ENCODE measurements at places on chromosomes 6 and 20.

DNA sequence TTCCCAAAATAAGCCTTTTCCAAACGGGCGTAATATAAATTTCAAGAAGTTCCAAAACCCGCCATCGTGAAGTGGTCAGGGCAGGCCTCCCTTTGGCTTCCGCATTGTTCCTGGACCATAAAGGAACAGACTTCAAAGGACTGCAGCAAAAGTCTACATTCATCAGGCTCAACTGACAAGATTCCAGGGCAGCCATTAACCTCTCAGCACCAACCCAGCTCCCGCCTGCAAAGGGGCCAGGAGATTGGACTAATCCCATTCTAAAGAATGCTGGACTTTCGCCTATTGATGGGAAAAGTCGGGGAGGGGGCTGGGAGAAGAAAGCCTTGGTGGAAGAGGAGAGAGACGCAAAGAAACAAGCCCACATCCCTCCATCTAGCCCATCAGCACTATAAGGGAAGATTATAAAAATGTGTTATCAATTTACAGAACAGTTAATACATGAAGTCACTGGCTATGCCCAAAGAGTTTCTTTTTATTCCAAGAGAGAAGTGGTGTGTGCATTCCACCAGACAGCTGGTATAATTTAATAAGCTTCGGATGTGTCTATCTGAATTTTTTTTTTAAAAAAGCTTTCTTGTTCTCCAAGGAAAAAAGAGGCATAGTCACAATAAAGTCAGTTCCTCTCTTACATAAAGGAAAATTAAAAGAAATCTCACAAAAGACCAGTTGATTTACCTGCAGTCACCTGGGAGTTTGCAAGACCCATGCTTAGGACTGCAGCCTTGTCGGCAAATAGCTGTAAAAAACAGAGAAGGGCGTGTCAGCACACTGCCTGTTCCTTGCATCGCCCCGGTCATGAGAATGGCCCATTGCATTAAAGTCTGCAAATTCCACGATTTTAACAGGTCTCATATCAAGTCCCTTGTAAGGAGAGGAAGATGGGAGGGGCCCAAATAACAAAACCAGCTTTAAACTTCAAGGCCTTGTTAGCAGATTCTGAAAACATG, 17.8 kb downstream of the JAG1 start:
- DNase-seq: no peak

DNA sequence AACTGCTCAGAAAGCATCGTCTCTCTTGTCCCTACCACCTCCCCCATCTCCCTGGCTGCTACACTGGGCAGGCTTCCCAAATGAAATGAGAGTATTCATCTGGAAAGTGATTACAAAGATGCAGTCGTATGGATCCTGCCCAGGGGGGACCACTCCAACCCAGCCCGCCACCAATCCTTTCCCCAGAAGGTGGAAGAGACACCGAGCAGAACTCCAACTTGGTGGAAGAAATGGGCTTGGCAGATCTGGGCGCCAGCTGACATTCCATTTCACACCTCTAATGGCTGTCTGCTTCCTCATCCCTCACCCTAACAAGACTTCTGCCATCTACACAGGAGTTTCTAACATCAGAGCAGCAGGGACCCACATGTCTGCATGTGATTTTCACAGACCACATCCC, 12.7 kb downstream of the PKHD1 start:
- no peak for DNase-seq

DNA sequence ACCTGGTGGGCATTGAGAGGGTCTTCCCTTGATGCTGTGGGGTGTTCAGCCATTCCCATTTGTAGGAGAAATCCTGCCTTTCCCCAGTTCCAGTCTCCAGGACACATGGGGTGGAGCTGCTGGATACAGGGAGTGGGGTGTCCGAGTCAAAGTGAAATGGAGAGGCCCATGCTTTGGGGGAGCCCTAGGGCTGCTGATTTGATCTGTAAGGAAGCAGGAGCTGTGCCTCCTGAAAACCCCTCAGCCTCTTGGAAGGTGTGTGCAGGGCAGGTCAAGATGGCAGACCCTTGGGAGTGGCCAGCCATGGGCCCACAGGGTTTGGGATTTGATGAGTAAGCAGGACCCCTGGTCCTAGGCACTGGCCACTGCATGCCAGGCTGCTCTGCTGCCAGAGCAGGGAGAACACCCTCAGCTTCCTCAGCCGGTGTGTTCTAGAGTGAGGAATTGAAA, 82.0 kb downstream of the SERAC1 start:
- no peak for DNase-seq

- no peak for DNase-seq
These were observed 38.7 kb upstream of the REV3L start for GRCh38 chr6:111521497-111522270.

DNA sequence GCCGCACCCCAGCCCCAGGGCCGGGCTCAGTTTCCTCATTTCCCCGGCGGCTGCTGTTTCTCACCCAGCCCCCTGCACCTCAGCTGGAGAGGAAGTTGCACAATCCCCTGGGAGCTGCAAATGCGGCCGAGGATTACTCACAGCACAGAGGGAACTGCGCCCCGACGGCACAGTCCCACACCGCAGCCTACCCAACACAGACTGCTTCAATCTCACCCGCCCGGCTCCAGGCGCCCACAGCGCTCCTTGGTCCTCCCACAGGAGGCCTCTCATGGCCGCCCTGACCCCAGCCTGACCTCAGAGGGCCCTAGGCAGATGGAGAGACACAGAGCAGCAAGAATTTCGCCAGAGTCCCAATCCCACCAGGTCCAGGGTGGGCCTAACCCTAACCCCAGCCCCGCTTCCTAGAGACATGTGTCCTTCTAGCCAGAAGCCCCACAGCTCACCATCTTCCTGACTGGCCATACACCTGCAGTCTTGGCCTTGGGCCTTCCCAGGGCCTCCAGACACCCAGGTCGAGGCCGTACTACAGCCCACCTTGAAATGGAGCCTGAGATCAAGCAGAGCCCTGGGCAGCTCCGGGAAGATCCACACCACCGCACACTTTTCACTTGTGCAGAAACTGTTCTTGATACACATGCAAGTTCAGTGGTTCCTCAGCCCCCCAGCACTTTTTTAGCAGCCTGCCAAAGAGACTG, 11.7 kb downstream of the TFEB start:
- DNase-seq: no peak

GRCh38 chr6:45808042-45808645, 207.5 kb downstream of the CLIC5 start:
- DNase-seq: no peak

GRCh38 chr6:20266851-20267608, 54.8 kb upstream of the MBOAT1 start:
- DNase-seq: no peak

- peak; percentile 85 for DNase-seq
These were observed 878 bp upstream of the PNRC1 start for GRCh38 chr6:89079511-89080234.

DNA sequence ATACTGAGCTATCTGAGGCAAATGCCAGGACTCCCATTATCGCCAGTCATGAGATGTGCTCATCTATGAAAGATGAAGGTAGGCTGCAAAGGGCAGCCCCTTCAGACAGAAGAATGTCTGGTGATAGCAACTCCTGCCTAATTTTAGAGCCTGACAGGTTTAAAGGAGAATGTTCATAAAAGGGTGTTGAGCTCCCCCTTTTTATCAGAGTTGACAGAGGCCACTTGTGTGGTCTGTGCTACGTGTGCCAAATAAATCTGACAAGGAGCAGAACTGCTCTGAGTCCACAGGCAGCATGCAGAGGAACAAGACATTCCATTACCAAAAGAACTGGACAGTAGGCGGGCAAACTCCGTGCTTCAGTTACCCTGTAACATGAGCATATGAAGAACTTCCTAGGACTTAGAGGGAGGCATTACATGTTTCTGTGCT, 101.8 kb downstream of the PREP start:
- DNase-seq: no peak

- no peak for DNase-seq
These were observed 8.9 kb downstream of the TSHZ2 start for GRCh38 chr20:52981051-52981450.

GRCh38 chr20:33790566-33790965, 20.6 kb upstream of the CHMP4B start:
- no peak for DNase-seq

- no peak for DNase-seq
These were observed 105.4 kb downstream of the MAFB start for GRCh38 chr20:40583636-40584035.

GRCh38 chr20:17673084-17673483, 9.0 kb downstream of the RRBP1 start:
- no peak for DNase-seq

DNA sequence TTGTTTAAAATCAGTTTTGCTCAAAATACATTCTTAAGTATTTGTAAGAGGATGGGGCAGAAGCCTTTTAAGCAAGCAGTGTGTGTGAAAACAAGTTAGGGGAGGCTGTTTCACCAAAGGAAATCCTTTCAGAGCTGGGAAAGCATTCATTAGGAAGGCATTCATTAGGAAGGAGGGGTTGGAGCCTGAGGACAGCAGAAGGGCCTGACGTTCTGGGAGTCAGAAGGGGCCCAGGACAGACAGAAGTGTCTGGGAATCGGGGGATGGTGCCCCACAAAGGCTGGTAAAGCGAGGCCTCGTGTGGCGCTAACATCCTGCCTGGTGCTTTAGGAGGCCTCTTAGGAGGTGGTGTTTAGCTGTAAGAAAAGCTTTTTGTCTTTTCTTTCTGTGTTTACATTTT, 80.6 kb upstream of the NXT1 start:
- DNase-seq: no peak

- no peak for DNase-seq
These were observed 6.9 kb upstream of the MANBAL start for GRCh38 chr20:37282556-37282955.

DNA sequence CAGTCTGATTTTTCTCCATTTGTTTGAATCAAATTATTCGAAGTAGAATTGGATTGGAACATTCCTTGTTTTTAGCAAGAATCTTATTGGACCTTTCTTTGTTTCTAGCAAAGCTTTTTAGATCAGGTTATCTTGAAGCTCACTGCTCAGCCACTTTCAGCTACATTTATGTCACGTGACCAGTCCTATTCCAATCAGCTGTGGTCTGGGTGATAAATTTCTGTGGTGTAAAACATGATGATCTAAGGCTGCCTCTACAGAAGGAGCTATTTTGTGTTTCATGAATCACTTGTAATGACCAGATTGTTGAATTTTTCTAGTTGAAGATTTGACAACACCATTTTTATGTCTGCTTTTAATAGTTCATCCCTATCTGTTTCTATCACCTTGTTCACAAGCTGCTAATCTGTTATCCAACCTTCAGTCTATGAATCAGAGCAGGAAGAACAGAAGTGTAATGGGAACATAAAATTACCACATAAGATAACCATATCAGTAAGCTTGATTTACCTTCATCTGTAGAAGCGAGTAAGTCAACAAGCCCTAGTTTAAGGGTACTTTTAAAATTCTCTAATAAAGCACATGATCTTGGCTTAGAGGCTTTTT, 101.0 kb upstream of the MAP3K7 start:
- DNase-seq: no peak

GRCh38 chr6:152240436-152240835, 396.7 kb downstream of the SYNE1 start:
- no peak for DNase-seq

DNA sequence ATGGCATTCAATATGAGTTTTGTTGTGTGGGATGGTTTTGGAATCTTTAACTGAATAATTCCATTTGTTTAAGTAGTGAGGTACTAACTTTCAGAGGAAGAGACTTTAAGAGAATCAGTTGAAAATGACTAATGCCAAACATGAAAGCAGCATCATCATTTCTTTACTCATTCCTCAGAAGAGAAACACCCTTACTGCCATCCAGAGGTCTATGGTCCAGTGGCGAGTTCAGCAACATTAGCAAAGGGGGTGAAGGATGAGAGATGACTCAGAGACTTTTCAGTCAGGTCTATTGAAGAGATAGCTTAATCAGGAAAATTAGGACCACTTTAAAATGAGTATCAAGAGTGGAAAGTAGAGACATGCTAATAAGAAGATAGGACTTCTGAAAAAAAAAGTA, 118.8 kb downstream of the COL19A1 start:
- DNase-seq: no peak

DNA sequence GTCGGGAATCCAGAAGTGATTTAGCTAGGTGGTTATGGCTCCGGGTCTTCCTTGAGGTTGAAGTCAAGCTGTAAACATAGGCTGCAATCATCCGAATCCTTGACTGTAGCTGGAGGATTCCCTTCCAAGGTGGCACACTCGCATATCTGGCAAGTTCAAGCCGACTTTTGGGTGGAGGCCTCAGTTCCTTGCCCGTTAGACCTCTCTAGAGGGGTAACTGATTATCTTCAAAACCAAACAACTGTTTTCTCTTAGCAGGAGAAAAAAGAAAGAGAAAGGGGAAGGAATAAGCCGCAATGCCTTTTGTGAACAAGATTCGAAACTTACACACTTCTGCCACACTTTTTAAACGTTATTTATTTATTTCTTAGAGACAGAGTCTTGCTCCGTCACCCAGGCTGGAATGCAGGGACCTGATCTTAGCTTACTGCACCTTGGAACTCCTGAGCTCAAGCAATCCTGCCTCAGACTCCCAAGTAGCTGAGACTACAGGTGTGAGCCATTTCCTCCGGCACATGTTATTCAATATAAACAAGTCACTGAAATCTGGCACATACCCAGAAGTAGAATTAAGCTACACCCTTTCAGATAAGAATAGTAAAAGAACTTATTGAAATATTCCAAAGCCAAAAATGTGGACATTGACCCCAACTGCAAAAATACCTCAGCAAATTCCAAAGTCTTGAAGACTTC, 76.3 kb downstream of the HFE start:
- no peak for DNase-seq

GRCh38 chr6:25927756-25928216, 2.7 kb downstream of the SLC17A2 start:
- DNase-seq: no peak

- DNase-seq: peak; percentile 72
These were observed 10.7 kb downstream of the DLL1 start for GRCh38 chr6:170279977-170280688.

DNA sequence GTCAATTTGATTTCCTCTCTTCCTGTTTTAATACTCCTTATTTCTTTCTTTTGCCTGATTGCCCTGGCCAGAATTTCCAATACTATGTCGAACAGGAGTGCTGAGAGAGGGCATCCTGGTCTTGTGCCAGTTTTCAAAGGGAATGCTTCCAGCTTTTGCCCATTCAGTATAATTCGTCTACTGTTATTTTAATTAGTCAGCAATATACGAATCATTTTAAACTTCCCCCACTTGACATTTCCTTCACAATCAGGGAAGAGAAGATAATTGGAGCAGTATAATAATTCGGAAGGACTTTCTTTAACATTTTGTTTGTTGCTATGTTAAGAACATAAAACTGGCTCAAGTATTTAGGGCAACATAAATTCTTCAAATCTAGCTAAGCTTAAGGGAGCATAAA, 860.3 kb upstream of the SLC35B3 start:
- no peak for DNase-seq

GRCh38 chr6:57246307-57246706, 24.2 kb upstream of the RAB23 start:
- DNase-seq: no peak

- no peak for DNase-seq
These were observed 538.3 kb upstream of the BTBD3 start for GRCh38 chr20:11379257-11380011.

- no peak for DNase-seq
These were observed 25.2 kb upstream of the RNF24 start for GRCh38 chr20:4040283-4041179.

GRCh38 chr6:155121699-155122098, 126.6 kb downstream of the TIAM2 start:
- no peak for DNase-seq

- peak; percentile 48 for DNase-seq
These were observed 58.6 kb upstream of the ZNF217 start for GRCh38 chr20:53652090-53652858.
